ENCODE measurements at places on chromosomes 2 and 18.
A peak's percentile ranks its signal among the peaks of the same experiment; 100 is the strongest.

DNA sequence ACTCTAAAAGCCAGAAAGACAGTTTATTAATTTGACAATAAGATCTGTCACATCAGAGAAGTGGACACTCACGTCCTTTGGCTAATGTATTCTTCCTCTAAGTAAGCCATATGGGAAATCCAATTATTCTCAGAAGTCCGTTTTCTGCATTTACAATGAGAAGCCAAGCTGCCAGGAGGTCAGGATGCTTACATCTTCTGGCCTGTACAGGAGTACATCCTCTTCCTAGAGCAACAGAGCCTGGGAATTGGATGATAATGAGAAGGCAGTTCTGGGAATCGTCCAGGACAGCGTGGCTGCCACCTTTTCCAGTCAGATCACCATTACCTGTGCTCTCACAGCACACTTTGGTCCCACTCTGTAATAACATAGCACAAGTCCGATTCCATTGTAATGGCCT lies 5.2 kb downstream of the RAPGEF4 start:
- no peaks in the 10 kb centered on the region for H3K36me3 ChIP-seq
- peaks cover 2% of the 10 kb centered on the region for H3K4me1 ChIP-seq
- no peak overlapping the region for H3K27ac ChIP-seq
- DNase-seq = no peak

DNA sequence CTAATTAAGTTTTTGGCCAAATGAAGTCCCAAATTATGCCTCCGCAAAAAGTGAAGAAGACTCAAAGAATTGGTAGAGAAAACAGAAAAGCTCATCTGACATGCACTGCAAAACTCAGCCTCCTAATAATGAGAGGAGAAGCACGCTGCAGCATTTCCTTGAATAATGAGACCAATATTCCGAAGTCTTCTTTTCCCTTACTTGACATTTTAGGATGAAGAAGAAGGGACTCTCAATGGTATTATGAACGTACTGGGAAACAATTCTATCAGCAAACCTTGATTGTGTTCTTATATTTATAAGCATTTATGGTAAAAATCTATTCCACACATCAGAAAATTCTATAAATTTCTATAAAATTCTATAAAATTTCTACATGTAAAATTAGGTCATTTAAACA lies 733.9 kb upstream of the ACVR2A start:
- H3K4me3 ChIP-seq = no peak overlapping the region
- H3K27ac ChIP-seq = no peak overlapping the region
- no peaks in the 10 kb centered on the region for H3K27me3 ChIP-seq

DNA sequence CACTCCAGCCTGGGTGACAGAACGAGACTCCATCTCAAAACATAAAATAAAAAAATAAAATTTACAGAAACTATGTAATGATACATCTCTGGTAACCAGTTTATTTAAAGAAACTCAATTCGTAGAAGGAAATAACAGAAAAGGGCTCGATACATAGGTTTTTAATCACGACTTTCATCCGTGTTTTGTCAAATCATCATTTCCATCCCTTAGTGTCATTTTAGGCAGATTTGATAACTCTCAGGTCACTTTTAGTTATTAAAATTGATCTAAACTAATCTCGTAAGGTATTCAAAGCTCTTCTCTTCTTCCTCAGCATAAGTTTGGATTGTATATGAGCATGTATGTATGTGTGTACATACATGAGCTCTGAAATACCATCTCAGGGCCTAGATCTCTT lies 59.3 kb upstream of the SPTBN1 start:
- peaks cover 2% of the 10 kb centered on the region for H3K4me1 ChIP-seq
- no peak for DNase-seq
- no peak overlapping the region for H3K27ac ChIP-seq
- H3K4me3 ChIP-seq = no peak overlapping the region

DNA sequence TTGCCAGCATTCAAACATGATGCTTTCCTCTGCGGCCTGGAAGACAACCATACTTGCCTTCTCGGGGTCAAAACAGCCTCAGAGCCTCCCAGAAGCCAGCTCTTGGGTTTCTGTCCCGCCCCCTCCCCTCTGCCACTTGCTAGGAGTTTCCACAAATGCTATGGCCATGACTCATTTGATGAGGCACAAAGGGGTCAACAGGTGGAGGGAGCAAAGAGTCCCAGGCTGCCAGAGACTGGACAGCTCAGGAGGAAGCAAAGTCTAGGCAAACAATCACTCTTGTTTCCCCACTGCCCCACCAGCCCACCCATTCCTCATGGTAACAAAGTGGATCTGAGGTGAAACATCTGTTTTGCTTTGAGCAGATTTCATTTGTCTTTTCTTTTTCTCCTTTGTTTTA lies 551.1 kb downstream of the TNS1 start:
- peak; percentile 90 for DNase-seq
- H3K36me3 ChIP-seq = no peaks in the 10 kb centered on the region
- H3K4me1 ChIP-seq = peaks cover 9% of the 10 kb centered on the region
- no peak overlapping the region for H3K4me3 ChIP-seq
- H3K27me3 ChIP-seq = no peaks in the 10 kb centered on the region

- no peak overlapping the region for H3K4me3 ChIP-seq
- peaks cover 5% of the 10 kb centered on the region for H3K27me3 ChIP-seq
Measured at GRCh38 chr2:30040147-30040546, 106.7 kb upstream of the YPEL5 start.

- peaks cover 15% of the 10 kb centered on the region for H3K27me3 ChIP-seq
- no peak overlapping the region for H3K4me3 ChIP-seq
- H3K4me1 ChIP-seq = no peaks in the 10 kb centered on the region
- H3K27ac ChIP-seq = no peak overlapping the region
Measured at GRCh38 chr18:63514888-63515678, 27.1 kb upstream of the SERPINB12 start.

- no peak for DNase-seq
- peaks cover 3% of the 10 kb centered on the region for H3K27me3 ChIP-seq
- no peak overlapping the region for H3K4me3 ChIP-seq
- H3K27ac ChIP-seq = no peak overlapping the region
- H3K4me1 ChIP-seq = no peaks in the 10 kb centered on the region
Measured at GRCh38 chr2:143138292-143138691, 9.1 kb downstream of the ARHGAP15 start.

GRCh38 chr2:54267577-54267976 lies 11.5 kb upstream of the TSPYL6 start:
- no peak for DNase-seq
- no peaks in the 10 kb centered on the region for H3K4me1 ChIP-seq
- no peak overlapping the region for H3K4me3 ChIP-seq
- no peaks in the 10 kb centered on the region for H3K27me3 ChIP-seq
- no peak overlapping the region for H3K27ac ChIP-seq

GRCh38 chr2:90207454-90208058 lies 1516.1 kb downstream of the RPIA start:
- H3K27me3 ChIP-seq = no peaks in the 10 kb centered on the region
- no peaks in the 10 kb centered on the region for H3K4me1 ChIP-seq
- DNase-seq = no peak
- H3K27ac ChIP-seq = no peak overlapping the region
- no peaks in the 10 kb centered on the region for H3K36me3 ChIP-seq
- no peak overlapping the region for H3K4me3 ChIP-seq

DNA sequence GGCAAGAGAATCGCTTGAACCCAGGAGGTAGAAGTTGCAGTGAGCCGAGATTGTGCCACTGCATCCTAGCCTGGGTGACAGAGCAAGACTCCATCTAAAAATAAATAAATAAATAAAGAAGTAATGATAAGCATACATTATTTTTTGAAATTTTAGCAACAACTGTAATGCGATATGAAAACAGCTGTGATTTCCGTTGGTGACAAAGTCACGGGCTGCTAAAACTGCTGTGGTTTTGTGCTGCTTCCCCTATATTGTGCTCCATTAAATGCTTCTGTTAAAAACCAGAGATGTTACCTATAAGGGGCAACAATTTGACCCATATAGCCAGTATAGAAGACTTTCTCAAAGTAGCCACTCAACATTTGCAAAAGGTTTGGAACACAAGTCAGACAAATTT lies 8.3 kb downstream of the TRIM54 start:
- H3K36me3 ChIP-seq = no peaks in the 10 kb centered on the region
- H3K27me3 ChIP-seq = peaks cover 7% of the 10 kb centered on the region
- H3K4me1 ChIP-seq = peaks cover 11% of the 10 kb centered on the region
- H3K4me3 ChIP-seq = no peak overlapping the region
- no peak overlapping the region for H3K27ac ChIP-seq
- DNase-seq = no peak

GRCh38 chr18:69330385-69331005 lies 70.2 kb upstream of the DOK6 start:
- no peak overlapping the region for H3K4me3 ChIP-seq
- H3K27ac ChIP-seq = no peak overlapping the region
- no peaks in the 10 kb centered on the region for H3K27me3 ChIP-seq
- no peaks in the 10 kb centered on the region for H3K4me1 ChIP-seq
- DNase-seq = no peak

- H3K27ac ChIP-seq = no peak overlapping the region
- H3K4me1 ChIP-seq = no peaks in the 10 kb centered on the region
- peaks cover 4% of the 10 kb centered on the region for H3K27me3 ChIP-seq
- peak; percentile 59 for DNase-seq
Measured at GRCh38 chr2:19667085-19667484, 234.7 kb downstream of the TTC32 start.

DNA sequence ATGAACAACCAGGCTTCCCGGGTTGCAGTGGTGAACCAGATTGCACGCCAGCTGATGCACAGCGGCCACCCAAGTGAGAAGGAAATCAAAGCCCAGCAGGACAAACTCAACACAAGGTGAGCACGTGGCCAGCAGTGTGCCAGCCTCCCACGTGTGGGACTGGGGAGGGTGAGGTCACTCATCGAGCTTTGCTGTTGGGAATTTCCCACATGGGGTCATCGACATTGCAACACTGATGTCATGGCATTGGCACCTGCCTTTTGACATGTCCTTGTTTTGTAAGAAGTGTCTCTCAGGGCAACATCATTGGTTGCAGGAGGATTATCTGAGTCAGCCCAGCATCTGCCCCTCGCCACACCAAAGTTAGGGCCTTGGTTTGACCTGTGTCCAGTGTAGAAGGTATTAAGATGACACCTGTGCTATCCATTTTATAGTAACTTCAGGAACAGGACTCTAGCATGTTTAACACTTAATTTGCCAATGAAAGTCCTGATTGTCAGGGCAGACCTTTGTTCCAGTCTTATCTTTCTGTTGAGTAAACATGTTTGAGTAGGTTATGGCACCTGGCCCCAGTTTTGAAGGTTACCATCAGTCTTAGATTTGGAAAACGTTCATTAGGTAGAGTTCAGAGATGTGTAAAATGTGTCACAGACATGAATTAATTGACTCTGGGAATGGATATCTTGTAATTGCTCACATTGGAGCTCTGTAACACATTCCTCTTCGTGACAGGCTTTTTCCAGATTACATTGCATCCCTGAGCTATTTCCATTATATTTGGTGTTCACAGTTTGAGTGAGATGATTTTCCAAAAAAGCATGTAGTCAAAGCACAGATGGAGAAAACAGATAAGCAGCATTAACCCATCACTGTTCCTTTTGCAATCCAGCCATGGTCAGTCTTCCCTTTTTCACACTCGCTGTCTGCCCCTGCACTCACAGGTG lies 93.3 kb upstream of the EML6 start:
- H3K4me1 ChIP-seq = peaks cover 15% of the 10 kb centered on the region
- peaks cover 66% of the 10 kb centered on the region for H3K36me3 ChIP-seq
- no peaks in the 10 kb centered on the region for H3K27me3 ChIP-seq

DNA sequence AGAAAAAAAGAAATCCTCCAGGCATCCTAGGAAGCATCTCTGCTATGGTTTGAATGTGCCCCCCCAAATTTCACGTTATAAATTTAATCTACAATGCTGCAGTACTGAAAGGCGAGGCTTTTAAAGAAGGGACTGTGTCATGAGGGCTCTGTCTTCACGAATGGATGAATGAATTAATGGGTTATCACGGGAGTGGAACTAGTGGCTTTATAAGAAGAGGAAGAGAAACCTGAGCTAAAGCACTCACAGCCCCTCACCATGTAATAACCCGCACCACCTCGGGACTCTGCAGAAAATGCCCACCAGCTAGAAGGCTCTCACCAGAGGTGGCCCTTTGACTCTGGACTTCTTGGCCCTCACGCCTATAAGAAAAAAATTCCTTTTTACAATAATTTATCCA lies 27.6 kb downstream of the RNU4ATAC start:
- peaks cover 12% of the 10 kb centered on the region for H3K4me1 ChIP-seq
- H3K36me3 ChIP-seq = no peaks in the 10 kb centered on the region
- no peak overlapping the region for H3K4me3 ChIP-seq

- no peak overlapping the region for H3K27ac ChIP-seq
- H3K27me3 ChIP-seq = no peaks in the 10 kb centered on the region
- DNase-seq = no peak
- no peak overlapping the region for H3K4me3 ChIP-seq
- peaks cover 6% of the 10 kb centered on the region for H3K4me1 ChIP-seq
Measured at GRCh38 chr2:178859730-178860129, 52.5 kb upstream of the TTN start.

GRCh38 chr2:40363631-40364030 lies 88.3 kb downstream of the SLC8A1 start:
- H3K27me3 ChIP-seq = no peaks in the 10 kb centered on the region
- peak overlapping the region; percentile 69 for H3K27ac ChIP-seq
- peaks cover 15% of the 10 kb centered on the region for H3K4me1 ChIP-seq
- peak overlapping the region; percentile 3 for H3K4me3 ChIP-seq
- no peaks in the 10 kb centered on the region for H3K36me3 ChIP-seq

DNA sequence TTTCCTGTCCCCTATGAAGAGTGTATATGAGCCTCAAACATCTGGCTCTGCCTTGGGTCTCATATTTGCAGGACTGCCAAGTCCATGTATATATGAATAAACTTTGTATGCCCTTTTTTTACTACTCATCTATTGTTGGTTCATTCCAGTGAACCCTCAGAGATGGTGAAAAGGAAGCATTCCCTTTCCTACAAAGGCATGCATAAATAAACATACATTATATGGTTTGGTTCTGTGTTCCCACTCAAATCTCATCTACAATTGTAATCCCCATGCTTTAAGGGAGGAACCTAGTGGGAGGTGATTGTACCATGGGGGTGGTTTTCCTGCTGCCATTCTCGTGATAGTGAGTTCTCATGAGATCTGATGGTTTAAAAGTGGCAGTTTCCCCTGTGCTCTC lies 534.2 kb downstream of the SPAG16 start:
- no peak overlapping the region for H3K4me3 ChIP-seq
- no peaks in the 10 kb centered on the region for H3K27me3 ChIP-seq
- peak; percentile 76 for DNase-seq

GRCh38 chr2:240602266-240603050 lies 15.9 kb downstream of the CAPN10 start:
- no peak overlapping the region for H3K4me3 ChIP-seq
- H3K27ac ChIP-seq = no peak overlapping the region
- peaks cover 17% of the 10 kb centered on the region for H3K36me3 ChIP-seq
- H3K4me1 ChIP-seq = no peaks in the 10 kb centered on the region
- DNase-seq = no peak

Measured in IMR-90 (cell line).